Aorta (tissue), 5 donors: ENCODE measurements at places on chromosomes 1 and 21. TPM values are rescaled to one million over a fixed set of nuclear protein-coding genes. Genes with fewer than 3 reads are reported as not detected.

Gene TNNI3K
- polyA plus RNA-seq, result not detected

Gene PGLYRP3
- polyA plus RNA-seq, result not detected

Gene NPPB
- polyA plus RNA-seq, result 25.7 TPM

Gene BATF3
- polyA plus RNA-seq, result 8.8 TPM

Gene LENEP
- polyA plus RNA-seq, result not detected

Gene RC3H1
- polyA plus RNA-seq, result 5.4 TPM

Gene CTPS1
- polyA plus RNA-seq, result 26.7 TPM

Gene CA6
- not detected for polyA plus RNA-seq

Gene FLG2
- not detected for polyA plus RNA-seq

Gene HHIPL2
- 0.67 TPM for polyA plus RNA-seq

Gene TLR5
- 0.20 TPM for polyA plus RNA-seq

Gene RHBDL2
- polyA plus RNA-seq, result not detected

- DNase-seq, result no peak
Observed at GRCh38 chr1:231354330-231355020, 16.4 kb downstream of the SPRTN start.

DNA sequence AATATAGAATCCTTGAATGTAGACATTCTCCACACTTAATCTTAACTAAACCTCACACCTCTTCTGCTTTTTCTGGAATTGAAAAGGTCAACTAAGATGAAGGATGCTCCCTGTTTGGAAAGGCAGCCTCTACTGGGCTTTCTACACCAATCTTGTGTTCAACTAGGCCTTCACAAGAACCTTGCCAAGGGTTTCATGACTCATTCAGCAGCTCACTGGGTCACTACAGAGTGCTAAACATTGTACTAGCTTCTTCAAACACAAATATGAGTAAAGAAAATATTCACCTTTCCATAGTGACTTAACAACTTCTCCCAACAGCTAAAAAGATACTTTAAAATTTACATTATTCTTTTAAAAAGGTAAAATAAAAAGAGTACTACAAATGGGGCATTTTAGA lies 135.3 kb upstream of the PRMT6 start:
- DNase-seq, result no peak

DNA sequence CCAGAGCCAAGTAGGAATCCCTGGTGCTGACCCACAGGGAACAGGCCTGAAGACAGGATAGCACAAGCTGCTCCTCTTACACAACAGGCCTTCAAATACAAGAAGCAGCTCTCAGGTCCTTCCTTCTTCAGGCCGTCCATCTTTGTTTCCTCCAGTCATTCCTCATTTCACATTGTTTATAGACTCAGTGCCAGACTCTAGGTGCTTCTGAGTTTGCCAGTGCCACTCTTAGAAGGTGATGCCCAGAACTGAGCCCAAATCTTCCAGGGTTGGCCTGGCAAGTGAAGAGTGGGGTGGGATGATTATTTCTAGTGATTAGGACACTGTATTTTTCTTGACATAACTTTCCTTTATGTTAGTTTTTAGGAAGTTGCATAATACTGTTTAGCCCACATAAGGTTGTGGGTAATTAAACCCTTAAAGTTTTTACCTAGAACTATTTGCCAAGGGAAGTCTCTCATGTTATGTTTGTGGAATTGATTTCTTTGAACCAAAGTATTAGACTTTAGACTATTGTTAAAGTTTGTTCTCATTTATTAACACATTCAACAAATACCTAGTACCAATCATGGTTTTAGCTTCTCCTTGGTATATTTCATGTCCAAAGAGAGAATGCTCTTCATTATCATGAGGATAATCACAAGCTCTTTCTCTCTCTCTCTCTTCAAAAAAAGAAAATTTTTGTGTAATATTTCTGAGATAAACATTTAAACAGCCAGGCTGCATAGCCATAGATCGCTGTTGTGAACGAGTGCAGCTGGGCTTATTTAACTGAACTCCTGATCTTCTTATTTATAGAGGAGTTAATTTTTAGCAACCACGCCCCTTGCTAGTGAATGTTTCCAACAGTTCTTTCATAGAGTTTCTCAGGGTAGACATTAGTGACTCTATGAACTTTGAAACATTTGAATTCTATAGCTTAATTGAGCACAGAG lies 47.7 kb downstream of the PGM1 start:
- DNase-seq, result no peak

DNA sequence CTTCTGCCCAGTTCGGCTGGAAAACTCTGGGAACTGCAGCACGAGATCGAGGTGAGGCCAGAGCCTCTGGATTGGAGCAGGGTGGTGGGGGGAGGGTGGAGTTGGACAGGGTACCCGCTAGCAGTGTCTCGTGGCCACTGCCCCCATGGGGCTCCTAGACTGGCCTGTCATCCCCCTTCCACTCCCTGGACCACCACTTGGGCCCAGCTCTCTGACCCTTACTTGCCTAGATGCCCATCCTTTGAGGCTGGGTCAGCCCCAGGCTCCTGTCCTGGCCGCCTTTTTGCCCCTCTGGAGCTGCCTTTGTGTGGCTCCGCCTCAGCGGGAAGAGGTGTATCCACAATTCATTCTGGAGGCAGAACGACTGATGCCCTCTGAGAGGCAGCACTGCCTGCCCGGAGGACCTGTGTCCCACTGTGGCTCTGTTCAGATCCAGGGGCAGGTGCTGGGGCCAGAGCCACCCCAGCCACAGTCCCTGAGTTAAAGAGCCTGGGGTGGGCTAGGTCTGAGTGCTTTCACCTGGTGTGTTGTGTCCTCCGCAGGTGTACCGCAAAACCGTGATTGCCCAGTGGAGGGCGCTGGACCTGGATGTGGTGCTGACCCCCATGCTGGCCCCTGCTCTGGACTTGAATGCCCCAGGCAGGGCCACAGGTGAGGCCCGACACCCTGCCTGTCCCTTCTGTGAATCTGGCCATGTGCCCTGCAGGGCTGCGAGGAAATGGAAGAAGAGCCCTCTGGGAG lies 17.7 kb downstream of the FAAH start:
- peak; percentile 53 for DNase-seq

- DNase-seq, result no peak
Observed at GRCh38 chr1:167447521-167448136, 70.7 kb downstream of the CD247 start.

DNA sequence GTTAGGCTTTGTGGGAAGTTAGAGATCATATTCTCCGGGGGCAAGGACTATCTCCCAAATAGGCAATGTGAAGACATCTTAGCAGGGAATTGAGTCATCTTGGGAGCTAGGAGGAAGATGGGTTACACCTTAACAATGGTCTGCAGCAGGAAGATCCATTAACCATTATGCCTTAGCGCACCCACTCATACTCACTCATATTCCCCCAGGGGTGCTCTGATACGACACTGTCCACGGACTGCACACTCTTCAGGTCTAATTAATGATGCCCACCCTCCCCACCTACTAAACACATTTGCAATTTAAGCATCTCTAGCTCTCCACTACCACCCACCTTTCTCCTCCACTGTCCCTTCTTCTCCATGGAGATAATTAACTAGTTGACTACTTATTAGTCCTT lies 857 bp upstream of the AK5 start:
- no peak for DNase-seq

DNA sequence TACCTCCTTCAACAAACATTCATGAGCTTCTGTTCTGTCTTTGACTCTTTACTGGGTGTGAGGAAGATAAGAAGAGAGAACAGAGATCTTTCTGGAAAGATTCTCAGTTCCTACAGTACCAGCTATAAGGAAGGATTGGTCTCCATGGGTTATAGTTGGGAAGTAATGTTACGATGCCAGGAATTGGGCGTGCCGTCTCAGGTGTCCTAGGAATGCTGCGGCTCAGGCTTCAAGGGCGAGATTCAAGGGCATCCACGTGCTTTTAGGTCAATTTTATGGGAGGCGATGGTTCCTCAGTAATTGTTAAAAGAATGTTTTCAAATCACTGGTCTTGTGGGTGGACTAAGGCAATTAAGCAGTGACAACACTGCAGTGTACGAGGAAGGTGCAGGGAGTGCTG lies 27.3 kb downstream of the COG2 start:
- no peak for DNase-seq

DNA sequence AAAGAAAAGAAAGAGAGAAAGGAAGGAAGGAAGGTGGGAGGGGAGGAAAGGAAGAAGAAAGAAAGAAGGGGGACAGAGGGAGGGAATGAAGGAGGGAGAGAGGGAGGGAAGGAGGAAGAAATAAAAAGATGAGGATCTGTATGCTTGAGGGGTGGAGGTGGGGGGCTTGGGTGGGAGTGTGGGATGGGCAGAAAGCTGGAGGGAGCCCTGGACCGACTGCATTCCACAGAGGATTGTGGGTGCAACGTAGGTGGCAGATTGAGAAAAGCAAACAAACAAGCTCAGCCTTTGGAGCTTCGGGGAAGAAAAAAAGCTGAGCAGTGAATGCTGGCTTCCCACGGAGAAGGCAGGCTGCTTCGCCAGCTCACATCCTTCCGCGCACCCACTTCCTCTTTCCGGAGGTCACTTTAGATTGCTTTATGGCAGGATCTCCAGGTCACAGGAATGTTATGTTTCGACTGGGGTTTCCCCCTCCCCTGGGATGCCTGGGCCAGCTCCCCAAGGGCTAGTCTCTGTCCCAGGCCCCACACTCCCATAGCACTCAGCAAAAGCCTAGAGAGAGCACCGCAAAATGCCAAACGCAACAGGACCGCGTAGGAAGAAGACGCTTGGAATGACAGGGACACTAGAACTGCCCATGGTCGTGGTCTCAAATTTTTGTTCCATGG lies 20.7 kb upstream of the LGALS8 start:
- peak; percentile 81 for DNase-seq

DNA sequence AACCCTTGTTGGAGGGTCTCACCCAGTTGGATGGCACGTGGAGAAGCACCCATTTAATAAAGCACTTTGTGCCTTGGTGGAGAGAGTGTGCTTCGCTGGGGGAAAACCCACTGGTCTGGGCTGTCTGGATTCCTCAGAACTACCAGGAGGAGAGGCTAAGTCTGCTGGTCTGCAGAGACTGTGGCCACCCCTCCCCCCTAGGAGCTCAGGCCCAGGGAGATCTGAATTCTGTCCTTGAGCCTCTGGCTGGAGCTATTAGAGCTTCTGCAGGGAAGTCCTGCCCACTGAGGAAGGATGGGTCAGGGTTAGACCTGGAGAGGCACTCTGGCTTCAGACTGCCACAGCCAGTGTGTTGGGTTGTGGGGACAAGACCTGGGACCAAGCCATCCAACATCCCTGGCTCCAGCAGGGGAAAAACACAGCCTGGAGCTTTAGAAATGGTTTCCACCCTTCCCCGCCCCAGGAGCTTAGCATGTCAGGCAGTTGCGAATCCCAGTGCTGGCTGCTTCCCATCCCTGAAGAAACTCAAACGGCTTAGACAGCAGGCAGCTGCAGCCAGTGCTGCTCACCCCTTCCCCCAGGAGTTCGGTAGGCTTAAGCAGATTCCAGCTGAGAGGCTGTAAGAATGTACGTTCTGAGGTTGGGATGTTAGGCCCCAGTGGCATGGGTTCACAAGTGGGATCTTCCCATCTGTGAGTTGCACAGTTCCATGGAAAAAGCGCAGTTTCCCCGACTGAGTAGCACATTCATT lies 288.3 kb downstream of the TGFB2 start:
- DNase-seq, result no peak

DNA sequence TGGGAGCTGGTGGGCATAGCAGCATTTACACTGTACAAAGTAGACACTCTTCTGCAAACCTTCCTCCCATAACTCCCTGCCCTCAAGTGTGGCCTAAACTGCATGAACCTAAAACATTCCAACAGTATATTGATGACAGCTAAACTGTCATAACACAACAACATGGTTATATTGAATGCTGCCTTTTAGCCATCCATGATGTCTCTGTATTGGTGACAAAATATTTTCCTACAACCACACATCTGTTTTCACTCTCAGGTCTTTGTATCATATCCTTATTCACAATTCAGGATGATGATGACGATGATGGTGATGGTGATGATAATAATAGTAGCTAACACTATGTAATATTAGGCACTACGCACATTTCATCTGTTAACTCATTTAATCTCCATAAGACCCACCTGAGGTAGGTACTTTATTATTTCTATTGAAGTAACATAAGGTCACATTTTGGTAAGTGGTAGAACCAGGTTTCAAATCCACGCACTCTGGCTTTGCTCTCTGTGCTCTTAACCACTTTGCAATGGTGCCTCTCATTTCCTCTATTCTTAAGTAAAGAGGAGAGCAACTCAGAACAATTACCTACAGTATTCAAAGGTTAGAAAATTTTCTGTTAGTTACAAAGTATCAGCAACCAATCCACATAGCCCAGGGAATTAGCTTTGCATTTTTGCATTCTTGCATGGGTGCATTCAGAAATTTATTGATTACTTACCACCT lies 185.1 kb upstream of the LMO4 start:
- DNase-seq, result no peak

- no peak for DNase-seq
Observed at GRCh38 chr21:37912616-37913015, 3.6 kb downstream of the KCNJ6 start.

DNA sequence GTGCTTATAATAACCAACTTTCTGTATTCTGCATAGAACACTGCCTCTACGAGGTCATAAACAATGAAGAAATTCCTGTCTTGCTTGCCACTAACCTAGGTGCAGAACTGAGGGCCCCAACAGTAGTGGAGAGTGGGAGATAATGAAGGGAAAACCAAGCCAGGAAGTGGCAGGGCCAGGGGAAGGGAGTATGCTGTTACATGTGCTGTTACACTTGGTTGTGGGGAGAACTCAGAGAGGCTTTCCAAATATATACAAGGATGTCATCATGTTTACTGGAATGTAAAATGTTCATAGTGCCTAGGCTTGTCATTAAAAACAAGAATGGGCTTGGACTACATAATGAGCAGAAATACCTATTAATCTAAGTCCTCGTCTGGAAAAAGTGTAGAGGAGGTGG lies 31.1 kb downstream of the NHLH2 start:
- no peak for DNase-seq

- no peak for DNase-seq
Observed at GRCh38 chr1:75276385-75276784, 142.2 kb downstream of the LHX8 start.

DNA sequence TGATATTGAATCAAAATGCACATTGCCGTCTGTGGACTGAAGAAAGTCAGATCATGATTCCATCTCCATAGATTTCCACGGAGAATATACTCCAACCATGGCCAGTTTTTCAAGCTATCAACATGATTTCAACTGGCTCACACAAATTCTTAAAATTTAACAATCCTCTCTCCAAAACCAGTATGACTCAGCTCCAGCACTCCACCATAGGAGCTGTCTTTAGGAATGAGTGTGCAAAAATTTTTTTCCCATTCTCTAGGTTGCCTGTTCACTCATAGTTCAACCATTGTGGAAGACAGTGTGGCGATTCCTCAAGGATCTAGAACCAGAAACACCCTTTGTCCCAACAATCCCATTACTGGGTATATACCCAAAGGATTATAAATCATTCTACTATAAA lies 40.8 kb downstream of the RGL1 start:
- DNase-seq, result no peak

DNA sequence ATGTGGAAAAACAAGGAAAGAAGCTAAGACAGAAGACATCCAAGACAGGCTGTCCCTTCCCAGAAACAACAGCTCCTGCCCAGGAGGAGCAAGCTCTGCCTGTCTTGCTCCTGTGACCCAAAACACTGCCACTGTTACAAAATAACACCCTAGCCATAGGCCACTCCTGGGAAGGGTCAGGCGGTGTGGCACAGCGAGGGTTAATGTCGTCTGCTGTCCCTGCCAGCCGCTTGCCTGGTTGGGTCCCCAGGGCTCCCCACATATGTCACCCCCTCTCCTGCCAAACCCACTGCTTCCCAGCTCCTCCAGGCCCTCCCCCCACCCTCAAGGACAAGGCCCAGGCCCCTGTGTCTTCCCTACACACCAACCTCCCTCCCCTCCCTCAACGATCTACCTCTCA lies 3.9 kb upstream of the NHLH1 start:
- DNase-seq, result no peak
